Cardiac septum (tissue), 1 donor: ENCODE measurements at places on chromosomes 5 and 9. TPM values are rescaled to one million over a fixed set of nuclear protein-coding genes. Genes with fewer than 3 reads are reported as not detected.

TSSK1B gene
- 0.08 TPM for total RNA-seq

PCDHB8 gene
- total RNA-seq: 2.3 TPM

TPPP gene
- 7.3 TPM for total RNA-seq

RAI14 gene
- total RNA-seq: 17.5 TPM

OXCT1 gene
- 269 TPM for total RNA-seq

HTR1A gene
- total RNA-seq: not detected

PCDHGC5 gene
- total RNA-seq: 6.1 TPM

CSF1R gene
- total RNA-seq: 11.9 TPM

NDST1 gene
- 67.6 TPM for total RNA-seq

CDX1 gene
- total RNA-seq: 0.16 TPM

MSX2 gene
- total RNA-seq: 2.1 TPM

PCDHGA8 gene
- 14.0 TPM for total RNA-seq

DOK3 gene
- total RNA-seq: 4.7 TPM

MRPL50 gene
- total RNA-seq: 14.1 TPM

FRMD3 gene
- total RNA-seq: 123 TPM

ADGRV1 gene
- 0.19 TPM for total RNA-seq

EEIG1 gene
- total RNA-seq: 24.1 TPM

TMCO6 gene
- 3.6 TPM for total RNA-seq

EXOC3 gene
- 42.9 TPM for total RNA-seq
